ENCODE measurements at places on chromosomes 13 and 19. TPM values are rescaled to one million over a fixed set of nuclear protein-coding genes. Genes with fewer than 3 reads are reported as not detected.

The TRIP10 gene
- polyA plus RNA-seq: 4.0 TPM

The LILRA2 gene
- polyA plus RNA-seq: 0.73 TPM

The ZNF468 gene
- polyA plus RNA-seq: 16.1 TPM

The CBARP gene
- polyA plus RNA-seq: not detected

The MCEMP1 gene
- polyA plus RNA-seq: 0.73 TPM

The CYP2A7 gene
- not detected for polyA plus RNA-seq

The FCAR gene
- 0.15 TPM for polyA plus RNA-seq

The HSD11B1L gene
- polyA plus RNA-seq: 2.1 TPM

The LMTK3 gene
- polyA plus RNA-seq: not detected

The PEX11G gene
- polyA plus RNA-seq: 2.8 TPM

The GPC5 gene
- 0.24 TPM for polyA plus RNA-seq

The CEACAM3 gene
- polyA plus RNA-seq: not detected

The ZNF723 gene
- not detected for polyA plus RNA-seq

The IGLON5 gene
- not detected for polyA plus RNA-seq

The CEACAM1 gene
- polyA plus RNA-seq: 5.4 TPM

The MATK gene
- polyA plus RNA-seq: 5.9 TPM

The PRR36 gene
- polyA plus RNA-seq: not detected

The PEAK3 gene
- 0.26 TPM for polyA plus RNA-seq

The TBXA2R gene
- 3.3 TPM for polyA plus RNA-seq

The THSD1 gene
- polyA plus RNA-seq: 0.15 TPM

The ANKRD24 gene
- not detected for polyA plus RNA-seq

The ERICH4 gene
- polyA plus RNA-seq: not detected

The SOX1 gene
- polyA plus RNA-seq: not detected

The LILRA6 gene
- 0.18 TPM for polyA plus RNA-seq

The PCDH17 gene
- not detected for polyA plus RNA-seq

The STAP2 gene
- not detected for polyA plus RNA-seq

The VSTM1 gene
- not detected for polyA plus RNA-seq

The LILRA1 gene
- not detected for polyA plus RNA-seq

The SRRM5 gene
- not detected for polyA plus RNA-seq

The REEP6 gene
- polyA plus RNA-seq: 0.24 TPM

The PSG11 gene
- not detected for polyA plus RNA-seq

The OR7D2 gene
- polyA plus RNA-seq: 0.43 TPM

The KLK2 gene
- polyA plus RNA-seq: not detected

The ASPDH gene
- not detected for polyA plus RNA-seq

The FXYD1 gene
- 7.1 TPM for polyA plus RNA-seq

The GGN gene
- not detected for polyA plus RNA-seq

The DIAPH3 gene
- polyA plus RNA-seq: not detected

The APOC1 gene
- polyA plus RNA-seq: not detected

The CYP4F8 gene
- polyA plus RNA-seq: not detected

The ZNF221 gene
- 0.98 TPM for polyA plus RNA-seq

The KIR2DL1 gene
- polyA plus RNA-seq: 0.36 TPM

The GNG8 gene
- polyA plus RNA-seq: not detected

The ZSCAN4 gene
- not detected for polyA plus RNA-seq

The C1QTNF9B gene
- not detected for polyA plus RNA-seq

The ARRDC5 gene
- 1.2 TPM for polyA plus RNA-seq
